Neural progenitor cell (in vitro differentiated cells): ENCODE measurements at places on chromosomes 7 and 10. TPM values are rescaled to one million over a fixed set of nuclear protein-coding genes. Genes with fewer than 3 reads are reported as not detected.
A peak's percentile ranks its signal among the peaks of the same experiment; 100 is the strongest.

- no peak for DNase-seq
Observed at GRCh38 chr10:70087616-70088307, 35.1 kb downstream of the MACROH2A2 start.

DNA sequence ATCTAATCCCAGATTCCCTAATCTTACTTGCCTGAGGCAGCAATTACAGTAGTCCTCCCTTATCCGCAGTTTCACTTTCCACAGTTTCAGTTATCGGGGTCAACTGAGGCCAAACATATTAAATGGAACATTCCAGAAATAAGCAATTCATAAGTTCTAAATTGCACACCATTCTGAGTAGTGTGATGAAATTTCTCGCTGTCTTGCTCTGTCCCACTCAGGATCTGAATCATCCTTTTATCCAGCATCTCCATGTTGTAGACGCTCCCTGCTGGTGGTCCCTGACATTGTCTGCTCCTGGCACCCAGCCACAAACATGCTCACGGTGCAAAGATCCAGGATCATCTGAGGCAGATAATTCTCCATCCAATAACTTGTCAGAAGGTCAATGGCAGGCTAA is 128.7 kb upstream of the CXCL12 start:
- DNase-seq, result no peak

DNA sequence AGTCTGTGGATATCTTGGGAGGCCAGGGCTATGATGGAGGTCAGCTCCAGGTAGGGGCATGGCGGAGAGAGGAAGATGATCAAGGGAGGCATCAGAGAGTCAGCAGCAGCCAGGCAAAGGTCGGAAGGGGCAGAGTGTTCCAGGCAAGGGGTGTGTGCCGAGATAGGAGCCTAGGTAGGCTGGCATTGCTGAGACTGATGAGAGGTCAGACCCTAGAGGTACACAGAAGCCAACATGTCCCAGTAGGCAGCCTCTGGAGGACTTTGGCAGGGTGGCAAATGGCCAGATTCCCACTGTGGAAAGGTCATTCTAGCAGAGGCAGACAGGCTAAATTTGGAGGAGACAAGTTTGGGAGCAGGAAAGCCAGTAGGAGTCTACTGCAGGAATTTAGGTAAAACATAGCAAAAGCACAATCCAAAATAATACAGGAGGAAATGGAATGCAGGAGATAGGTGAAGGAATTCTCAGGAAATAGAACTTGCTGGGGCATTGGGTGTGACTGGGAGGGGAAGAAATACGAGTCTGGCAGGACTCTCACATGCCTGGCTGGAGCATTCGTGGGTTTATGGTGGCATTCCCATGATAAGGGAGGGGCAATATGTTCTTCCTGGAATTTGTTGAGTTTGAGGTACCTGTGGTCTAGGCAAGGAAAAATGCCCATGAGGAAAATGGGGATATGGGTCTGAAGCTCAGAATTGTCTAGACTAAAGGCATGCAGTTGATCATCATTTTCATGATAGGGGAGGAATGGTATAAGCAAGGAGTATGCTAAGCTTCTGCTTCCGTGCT is 25.7 kb downstream of the TMEM176A start:
- no peak for DNase-seq

GRCh38 chr7:28075674-28076358 is 104.8 kb downstream of the JAZF1 start:
- DNase-seq, result no peak

The VWC2 gene
- total RNA-seq, result 0.03 TPM in 1 of 2 replicates, not detected in the other

GRCh38 chr7:20661884-20662283 is 46.4 kb downstream of the ABCB5 start:
- no peak for DNase-seq

GRCh38 chr7:8201846-8202441 is 60.0 kb downstream of the ICA1 start:
- no peak for DNase-seq

- DNase-seq, result no peak
Observed at GRCh38 chr7:41439515-41439879, 263.4 kb downstream of the INHBA start.

The BLOC1S2 gene
- 58.3 and 87.1 TPM in 2 replicates for total RNA-seq

The SPDYE11 gene
- not detected in 2 replicates for total RNA-seq

GRCh38 chr7:139739863-139740597 is 37.8 kb downstream of the HIPK2 start:
- DNase-seq, result no peak

DNA sequence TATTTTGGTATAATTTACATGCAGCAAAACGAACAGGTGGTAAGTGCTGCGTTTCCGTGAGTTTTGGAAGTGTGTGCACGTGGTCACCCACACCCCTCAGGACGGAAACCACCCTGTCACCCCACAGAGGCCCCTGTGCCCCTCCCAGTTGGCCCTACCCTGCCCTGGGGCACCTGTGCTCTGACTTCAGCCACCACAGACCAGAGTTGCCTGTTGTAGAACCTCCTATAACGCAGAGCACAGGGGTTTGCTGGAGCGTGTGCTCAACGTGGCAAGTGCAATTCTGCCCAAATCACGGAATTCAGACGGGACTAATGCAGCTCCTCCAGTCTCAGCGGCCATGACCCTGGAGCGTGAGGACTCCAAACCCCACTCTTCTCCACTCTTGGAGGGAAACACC is 9.6 kb upstream of the CFAP46 start:
- no peak for DNase-seq

DNA sequence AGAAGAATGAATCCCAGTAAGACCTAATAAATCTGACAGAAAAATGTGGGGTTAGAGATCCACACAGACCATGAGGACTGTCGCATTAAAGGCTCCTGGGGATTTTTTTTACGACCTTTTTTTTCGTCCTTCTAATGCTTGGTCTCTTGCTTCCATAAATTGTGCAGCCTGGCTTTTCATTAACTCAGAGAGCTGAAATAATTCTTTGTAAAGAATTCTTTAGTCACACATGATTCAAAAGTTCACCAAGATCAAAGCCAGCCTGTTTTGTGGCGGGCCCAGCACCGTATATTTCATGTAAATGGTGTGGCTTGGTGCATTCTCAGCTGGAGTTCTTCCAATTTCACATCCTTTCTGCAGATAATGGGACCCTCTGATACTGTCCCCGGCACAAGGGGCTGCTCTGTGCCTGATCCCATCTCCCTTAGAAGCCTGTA is 206.6 kb upstream of the BMPER start:
- no peak for DNase-seq

GRCh38 chr10:84095811-84096497 is 43.4 kb upstream of the GHITM start:
- DNase-seq, result no peak

DNA sequence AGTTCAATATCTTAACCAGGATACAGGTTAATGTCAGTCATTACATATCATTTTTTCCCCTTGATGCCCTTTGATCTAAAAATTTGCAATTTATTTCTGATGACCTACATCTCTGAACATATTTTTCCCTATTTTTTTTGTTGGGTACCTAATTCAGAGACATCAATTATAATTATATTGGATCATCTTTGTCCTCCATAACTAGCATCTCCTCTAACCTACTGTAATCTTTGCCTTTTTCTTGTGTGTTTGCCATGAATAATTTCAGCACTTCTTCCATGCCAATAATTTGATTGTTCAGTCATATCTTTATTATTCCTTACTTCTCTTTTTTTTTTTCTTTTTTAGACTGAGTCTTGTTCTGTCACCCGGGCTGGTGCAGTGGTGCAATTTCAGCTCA is 39.2 kb upstream of the FGFR2 start:
- DNase-seq, result no peak

DNA sequence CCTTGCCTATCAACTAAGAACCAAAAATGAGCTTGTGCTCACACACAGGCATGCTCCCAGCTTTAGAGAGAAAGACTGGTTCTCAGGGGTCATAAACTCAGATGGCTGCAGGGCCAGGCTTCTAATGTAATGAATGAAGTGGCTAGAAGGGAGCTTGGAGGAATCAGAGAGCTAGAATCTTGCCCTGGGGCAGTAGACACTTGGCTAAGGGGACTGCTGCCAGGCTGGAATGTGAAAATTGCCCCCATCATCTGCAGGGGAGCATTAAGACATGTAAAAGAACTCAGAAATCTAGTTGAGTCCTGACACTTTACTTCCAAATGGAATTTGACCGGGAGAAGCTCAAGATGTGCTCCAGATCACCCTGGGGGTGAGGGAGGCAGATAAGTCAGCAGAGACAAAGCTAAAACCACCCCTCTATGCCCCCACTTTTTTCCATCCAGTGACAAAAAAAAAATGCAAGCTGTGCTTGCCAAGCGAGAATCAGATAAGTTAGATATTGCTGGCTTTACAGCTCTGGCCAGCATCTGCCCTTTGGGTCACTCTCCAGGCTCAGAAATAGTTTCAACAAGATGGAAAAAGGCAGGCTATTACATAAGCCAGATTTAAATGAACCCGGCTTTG is 2.3 kb upstream of the SLC16A9 start:
- DNase-seq, result no peak

The POU6F2 gene
- total RNA-seq, result 3.4 and 4.0 TPM in 2 replicates

GRCh38 chr7:108252177-108252576 is 122.0 kb upstream of the LAMB4 start:
- DNase-seq, result no peak

DNA sequence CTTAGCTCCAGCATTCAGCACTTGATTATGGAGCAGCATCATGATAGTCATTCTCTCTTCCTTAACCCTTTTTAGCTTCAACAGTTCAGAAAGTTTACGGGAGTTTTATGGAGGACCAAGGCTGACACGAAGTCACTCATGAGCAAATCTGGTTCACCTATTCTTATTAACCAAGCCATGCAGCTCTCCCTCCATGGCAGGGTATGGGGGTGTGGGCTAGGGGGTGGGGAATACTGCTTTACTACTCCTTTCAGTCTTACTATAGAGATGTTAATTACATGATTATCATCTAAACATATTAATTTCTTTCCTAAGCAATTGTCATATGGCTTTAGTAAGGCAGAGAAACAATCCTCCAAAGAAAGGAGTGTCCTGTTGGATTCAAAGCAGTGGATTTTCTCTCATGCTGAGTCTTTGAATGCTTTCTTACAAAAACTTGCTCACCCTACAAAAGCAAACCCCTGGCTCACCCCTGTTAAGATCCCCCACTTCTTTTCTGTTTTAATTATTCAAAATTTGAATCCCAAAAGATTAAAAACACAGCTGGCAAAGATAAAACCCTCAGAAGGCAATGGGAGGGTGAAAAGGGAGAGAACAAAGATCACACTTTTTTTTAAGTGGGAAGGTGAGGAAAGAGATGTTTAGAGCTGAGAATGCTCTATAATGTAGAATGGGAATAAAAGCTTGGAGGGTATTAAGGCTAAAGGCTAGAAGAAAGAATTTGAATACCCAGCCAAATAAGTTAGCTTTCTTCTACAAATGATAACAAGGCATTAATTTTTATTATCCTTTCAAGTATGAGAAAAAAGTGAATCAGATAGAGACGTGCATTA is 46.4 kb upstream of the SEMA3E start:
- peak; percentile 57 for DNase-seq

DNA sequence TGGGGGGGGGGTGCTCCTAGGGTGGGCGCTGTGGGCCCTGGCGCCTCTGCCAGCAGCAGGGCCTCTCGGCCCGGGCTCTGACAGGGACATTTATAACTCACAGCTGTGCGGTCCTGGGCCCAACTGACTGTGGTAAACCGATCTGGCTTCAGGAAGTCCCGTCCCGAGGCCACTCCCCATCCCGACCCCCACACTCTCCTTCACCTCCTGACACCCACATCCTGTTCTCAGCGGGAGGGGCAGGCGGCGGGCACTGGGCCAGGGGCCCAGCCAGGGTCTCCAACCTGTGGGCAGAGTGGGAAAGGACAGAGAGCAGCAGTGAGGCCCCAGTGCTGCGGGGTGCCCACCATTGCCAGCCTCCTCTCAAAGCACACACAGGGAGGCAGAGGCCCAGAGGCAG is 69.1 kb downstream of the ZMIZ1 start:
- DNase-seq, result no peak
